ENCODE measurements at places on chromosomes 12 and 14.
A peak's percentile ranks its signal among the peaks of the same experiment; 100 is the strongest.

DNA sequence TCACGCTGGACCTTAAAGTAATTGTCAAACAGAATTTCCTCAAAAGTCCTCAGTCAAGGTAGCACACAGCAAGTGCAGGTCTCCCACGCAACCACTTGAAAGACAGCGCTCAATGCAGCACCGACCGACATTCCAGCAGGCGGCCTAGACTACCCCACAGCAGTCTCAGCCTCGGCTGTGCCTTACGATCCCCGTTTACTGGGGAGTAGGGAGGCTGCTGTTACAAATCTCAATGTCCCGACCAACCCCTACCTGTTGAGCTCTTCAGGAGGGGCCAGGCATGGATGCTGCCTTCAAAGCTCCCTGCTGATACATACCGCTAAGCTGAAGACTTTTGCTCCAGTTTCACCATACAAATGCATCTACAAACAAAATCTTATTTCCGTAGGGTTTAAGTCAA lies 21.8 kb downstream of the VPS37B start:
- DNase-seq: no peak

DNA sequence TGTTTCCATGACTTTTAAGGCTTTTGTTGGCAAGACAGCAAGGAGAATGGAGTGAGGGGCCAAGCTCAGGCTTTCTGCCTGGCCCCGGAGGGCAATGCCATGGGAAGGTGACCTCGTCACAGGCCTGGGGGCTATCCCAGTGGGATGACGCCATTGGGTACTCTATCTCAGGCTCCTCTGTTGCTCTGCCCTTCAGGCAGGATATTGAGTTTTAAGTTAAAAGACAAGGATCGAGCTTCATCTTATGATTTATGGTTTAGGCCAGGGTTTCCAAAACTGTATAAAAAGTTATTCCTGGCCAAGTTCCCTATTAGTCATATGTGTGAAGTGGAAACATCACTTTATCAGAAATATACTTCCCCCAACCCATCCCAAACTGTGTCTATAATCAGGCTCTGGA lies 127.7 kb downstream of the ZFP36L1 start:
- DNase-seq: no peak

DNA sequence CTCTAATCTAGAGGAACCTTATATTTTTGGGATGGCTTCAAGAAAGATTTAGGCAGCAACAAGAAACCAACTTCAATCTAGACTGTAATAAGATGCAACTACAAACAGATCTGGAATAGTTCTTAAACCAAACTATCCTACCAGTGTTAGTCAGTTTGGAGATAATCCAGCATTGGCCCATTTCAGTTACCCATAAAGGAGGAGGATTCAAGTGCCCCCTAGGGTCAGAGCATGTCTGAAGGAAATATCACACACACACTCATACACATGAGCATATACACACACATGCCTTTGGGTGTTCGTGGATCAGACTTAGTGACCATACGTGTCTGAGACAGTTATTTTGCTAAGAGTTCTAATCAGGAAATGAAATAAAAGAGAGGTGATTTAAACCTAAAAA lies 261.2 kb downstream of the ADAMTS20 start:
- no peak for DNase-seq

DNA sequence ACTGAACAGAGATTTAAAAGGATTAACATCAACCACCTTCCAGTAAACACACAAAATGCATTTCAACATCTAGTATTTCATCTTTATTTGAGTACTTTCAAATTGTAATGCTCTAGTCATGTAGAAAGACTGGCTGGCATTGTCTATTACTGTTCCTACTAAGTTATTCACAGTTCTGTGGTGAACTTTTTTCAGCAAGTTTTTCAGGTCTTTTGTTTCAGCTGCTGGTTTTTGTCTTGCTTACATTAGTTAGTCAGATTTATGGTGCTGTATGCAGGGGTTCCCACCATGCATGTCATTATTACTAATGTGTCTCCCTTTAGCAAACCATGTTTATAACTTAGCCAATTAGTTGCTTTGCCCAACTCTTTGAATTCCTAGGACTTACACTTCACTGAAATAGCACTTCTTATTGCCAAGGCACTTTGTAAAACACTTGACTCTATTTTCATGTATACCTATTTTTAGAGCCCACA lies 253.4 kb upstream of the KITLG start:
- DNase-seq: no peak

DNA sequence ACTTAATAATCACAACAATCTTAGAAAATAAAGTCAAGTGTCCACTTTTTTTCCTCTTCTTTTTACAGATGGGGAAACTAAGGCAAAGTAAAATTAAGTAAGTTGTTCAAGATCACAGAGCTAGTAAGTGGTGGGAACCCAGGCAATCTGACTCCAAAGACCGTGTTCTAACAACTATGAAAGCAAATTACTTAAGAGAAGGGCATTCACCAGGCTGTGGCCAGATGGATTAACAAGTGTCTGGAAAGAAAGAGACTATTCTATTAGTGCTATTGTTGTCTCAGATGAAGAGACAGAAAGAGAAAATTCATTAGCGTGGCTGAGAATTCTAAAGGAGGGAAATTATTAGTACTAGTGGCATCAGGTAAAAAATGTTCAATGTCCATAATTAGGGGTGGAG lies 48.5 kb downstream of the FGD6 start:
- DNase-seq: no peak

- no peak for DNase-seq
Observed at GRCh38 chr14:69464379-69464778, 20.1 kb upstream of the PLEKHD1 start.

- DNase-seq: peak; percentile 2
Observed at GRCh38 chr14:40656311-40656710, 950.4 kb upstream of the LRFN5 start.

GRCh38 chr12:92208613-92209121 lies 63.0 kb upstream of the BTG1 start:
- peak; percentile 62 for DNase-seq

DNA sequence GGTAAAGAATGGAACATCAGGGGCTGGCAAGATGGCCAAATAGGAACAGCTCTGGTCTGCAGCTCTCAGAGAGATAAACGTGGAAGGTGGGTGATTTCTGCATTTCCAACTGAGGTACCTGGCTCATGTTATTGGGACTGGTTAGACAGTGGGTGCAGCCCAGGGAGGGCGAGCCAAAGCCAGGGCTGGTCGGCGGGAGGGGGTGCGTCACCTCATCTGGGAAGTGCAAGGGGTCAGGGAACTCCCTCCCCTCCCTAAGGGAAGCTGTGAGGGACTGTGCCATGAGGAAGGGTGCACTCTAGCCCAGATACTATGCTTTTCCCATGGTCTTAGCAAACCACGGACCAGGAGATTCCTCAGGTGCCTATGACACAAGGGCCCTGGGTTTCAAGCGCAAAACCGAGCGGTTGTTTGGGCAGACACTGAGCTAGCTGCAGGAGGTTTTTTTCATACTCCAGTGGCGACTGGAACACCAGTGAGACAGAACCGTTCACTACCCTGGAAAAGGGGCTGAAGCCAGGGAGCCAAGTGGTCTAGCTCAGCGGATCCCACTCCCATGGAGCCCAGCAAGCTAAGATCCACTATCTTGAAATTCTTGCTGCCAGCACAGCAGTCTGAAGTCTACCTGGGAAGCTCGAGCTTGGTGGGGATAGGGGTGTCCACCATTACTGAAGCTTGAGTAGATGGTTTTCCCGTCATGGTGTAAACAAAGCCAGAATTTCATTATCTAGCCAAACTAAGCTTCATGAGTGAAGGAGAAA lies 317.6 kb downstream of the NELL2 start:
- no peak for DNase-seq

- no peak for DNase-seq
Observed at GRCh38 chr12:24195063-24195462, 245.6 kb upstream of the SOX5 start.

- DNase-seq: no peak
Observed at GRCh38 chr14:101492716-101493115, 68.6 kb upstream of the DIO3 start.

- DNase-seq: no peak
Observed at GRCh38 chr14:22487401-22487800, 101.6 kb downstream of the DAD1 start.

- DNase-seq: peak; percentile 88
Observed at GRCh38 chr14:75278422-75279152, at the start of gene FOS. FOS (plus strand) TSS chr14:75278828; CDS start chr14:75278983, 155 bp downstream.

DNA sequence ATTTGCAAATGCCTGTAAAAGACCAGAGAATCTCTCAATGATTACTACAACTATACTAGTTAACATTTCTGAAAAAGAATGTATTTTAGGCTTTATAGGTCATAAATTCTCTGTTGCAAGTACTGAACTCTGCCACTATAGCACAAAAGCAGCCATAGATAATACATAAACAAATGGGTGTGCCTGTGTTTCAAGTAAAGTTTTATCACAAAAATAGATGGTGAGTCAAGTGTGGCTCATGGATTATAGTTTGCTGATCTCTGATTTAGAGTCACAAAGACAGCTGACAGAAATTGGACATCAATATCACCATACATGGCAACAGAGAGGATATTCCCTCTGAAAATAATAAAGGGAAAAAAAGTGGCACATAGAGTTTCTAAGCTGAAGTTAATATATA lies 68.1 kb downstream of the FSCB start:
- DNase-seq: no peak

DNA sequence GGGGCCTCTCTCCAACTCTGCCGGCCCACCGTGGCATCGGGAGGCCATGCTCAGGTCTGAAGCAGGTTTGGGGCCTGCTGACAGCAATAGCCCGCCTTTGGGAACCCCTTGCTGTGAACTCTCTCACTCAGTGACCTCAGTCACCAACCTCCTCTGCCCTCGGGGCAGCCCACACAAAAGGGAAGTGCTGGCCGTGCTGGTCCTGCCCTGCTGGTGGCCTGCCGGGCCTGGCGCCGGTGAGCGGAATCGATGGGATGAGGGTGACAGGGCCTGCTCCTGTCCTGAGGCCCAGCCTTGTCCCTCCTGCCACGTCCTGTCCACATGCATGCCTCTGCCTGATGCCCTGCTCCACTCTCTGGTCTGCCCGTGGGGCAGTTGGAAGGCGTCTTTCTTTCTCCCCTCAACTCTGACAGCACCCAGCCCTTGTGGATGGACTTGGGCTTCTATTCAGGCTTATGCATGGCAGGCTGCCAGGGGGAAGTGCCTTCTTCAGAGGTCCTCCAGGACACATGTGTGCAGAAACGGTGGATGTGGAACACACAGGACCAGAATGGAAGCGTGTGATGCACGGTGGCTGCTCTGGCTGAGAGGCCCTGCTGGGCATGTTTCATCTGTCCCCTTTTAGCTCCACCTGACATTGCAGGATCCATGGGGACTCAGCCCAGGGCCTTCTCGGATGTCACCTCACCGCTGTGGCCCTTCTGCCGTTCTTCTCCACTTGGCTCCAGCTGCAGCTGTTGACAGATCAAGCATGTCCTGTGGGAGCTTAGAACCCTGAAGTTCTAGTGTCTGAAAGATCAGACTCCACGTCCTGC lies 31.9 kb downstream of the IL31 start:
- no peak for DNase-seq

GRCh38 chr12:101670007-101670671 lies 27.3 kb upstream of the CHPT1 start:
- no peak for DNase-seq

- DNase-seq: no peak
Observed at GRCh38 chr14:68372368-68372767, 420.5 kb downstream of the ZFP36L1 start.

DNA sequence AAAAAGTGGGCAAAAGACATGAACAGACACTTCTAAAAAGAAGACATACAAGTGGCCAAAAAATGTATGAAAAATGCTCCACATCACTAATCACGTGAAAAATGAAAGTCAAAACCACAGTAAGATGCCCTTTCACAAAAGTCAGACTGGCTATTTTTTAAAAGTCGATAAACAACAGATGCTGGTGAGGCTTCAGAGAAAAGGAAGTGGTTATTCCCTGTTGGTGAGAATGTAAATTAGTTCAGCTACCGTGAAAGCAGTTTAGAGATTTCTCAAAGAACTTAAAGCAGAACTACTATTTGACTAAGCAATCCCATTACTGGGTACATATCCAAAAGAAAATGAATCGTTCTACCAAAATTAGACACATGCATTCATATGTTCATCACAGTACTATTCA lies 237.0 kb downstream of the KIF21A start:
- DNase-seq: no peak

GRCh38 chr14:66010695-66011094 lies 475.5 kb upstream of the CCDC196 start:
- DNase-seq: no peak

DNA sequence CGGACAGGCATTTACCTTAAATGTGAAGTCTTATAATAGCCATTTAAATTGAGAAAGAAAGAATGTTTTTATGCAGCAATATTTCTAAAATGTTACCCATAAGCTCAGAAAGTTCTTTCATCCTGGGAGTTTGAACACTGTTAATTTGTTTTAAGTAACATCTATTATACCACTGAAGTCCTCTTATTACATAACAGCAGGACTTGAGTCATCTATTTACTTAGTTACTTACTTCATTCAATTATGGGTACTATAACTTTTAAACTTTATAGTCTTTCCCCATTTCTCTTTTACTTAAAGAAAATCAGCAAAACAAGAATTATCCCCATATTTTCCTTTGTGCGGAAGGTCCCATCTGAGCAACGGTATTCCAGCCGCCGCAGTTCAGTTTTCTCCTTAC lies 473.1 kb downstream of the ETNK1 start:
- no peak for DNase-seq

DNA sequence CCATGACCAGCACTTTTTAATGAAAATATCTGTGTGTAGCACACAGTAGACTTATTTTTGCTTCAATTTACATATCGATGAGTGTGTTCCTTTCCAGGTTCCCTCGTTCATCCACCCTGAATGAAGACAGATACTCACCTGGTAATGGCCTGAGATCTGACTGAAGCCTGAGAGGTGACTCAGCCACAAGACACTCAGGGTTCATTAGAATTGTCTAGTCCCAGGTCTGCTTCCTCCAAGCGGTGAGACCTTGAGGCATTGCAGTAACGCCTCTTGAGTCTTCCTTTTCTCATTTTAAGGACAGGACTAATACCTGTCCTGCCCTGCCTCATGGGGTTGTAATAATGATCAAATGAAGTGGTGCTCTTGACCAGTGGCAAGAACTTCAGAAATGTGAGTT lies 11.5 kb upstream of the KCNK13 start:
- no peak for DNase-seq

- DNase-seq: no peak
Observed at GRCh38 chr12:45928309-45928708, 62.1 kb downstream of the SCAF11 start.

DNA sequence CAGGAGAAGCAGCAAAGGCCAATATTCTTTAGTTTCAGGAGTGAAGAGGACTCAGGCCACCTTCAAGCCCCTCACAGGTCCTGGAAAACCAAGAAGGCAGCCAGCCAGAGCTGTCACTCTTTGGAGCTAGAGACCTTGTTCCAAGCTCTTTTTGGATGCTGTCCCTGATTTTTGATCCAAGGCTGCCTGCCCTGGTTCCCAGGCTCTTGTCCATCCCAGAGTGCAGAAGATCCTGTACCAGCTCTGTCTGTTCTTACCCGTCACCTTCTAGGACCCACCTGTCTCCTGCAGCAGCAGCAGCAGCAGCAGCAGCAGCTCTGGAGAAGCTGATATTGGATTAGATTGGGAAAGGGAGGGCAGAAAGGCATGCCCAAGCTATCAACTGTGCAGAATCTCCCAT lies 157.1 kb upstream of the NEDD1 start:
- no peak for DNase-seq

- DNase-seq: no peak
Observed at GRCh38 chr12:53955776-53956250, 1.1 kb downstream of the HOXC12 start.

Measured in NCI-H510A treated with DMSO at 0.1 percent for 48 hours (cell line).